ENCODE measurements at places on chromosomes 1 and 21. TPM values are rescaled to one million over a fixed set of nuclear protein-coding genes. Genes with fewer than 3 reads are reported as not detected.

The EPHX1 gene
- 25.9 TPM for polyA plus RNA-seq

The GAS5 gene
- 658 TPM for polyA plus RNA-seq

DNA sequence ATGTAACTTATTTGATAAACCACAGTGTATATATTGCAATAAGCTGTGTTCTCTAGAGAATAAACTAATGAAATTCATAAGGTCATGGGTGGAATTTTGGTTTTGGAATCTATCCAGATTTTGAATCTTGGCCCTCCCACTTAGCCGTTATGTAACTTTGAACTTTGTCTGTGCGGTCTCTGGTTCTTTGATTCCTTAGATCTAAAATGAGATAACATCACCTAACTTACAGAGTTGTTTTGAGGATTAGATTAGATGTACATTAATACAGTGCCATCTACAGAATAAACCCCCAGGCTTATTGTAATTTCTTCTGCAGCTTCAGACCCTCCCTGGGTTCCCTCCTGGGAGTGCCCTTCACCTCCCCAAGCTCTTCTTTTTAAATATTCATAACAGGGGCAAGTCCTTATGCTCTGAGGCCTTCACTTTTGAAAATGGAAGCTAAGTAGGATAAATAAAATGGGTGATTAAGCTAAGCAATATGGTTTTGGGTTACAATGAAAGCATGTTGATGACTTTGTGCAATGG, 124.3 kb downstream of the ATG4C start:
- no peak for DNase-seq

DNA sequence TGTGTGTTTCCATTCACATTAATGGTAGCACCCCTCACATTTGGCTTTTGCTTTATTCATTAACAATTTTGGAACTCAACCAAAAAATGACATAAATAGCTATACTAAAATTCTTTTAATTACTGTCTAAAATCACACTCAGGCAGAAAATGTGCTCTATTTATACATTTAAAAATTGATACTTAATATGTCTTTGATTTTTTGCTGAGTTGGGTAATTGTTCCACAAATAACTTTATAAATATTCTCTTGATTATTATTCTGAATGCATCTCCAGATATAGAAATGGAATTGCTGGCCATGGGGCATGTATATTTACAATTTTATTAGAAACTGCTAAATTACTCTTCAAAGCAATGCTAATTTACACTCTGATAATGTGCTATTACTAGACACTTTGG, 658.7 kb upstream of the CHRM3 start:
- no peak for DNase-seq

Data from forelimb muscle (tissue), 1 donor.